ENCODE measurements at places on chromosomes 5 and 9.

DNA sequence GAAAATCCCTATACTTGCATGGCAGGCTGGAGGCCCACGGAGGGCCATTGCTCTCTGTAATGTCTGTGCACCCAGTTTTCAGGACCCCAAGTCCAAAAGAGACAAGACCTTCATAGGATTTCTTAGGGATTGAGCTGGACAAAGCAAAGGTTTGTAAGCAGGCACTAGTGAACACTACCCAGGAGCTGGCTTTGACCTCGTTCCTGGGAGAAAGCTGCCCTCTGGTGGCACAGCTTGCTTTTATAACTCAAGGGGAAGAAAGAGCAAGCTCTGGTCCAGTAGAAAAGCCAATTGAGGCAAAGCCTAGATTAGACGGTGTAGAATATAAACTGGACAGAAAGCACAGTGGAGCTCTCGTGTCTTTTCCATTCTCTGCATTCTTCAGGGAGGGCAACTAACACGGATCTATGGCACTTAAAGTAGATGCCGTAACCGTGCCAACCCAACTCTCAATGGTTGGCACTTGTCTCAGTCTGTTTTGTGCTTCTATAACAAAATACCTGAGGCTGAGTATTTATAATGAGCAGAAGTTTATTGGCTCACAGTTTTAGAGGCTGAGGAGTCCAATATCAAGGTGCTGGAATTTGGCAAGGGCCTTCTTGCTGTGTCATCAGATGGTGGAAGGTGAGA is 7.9 kb downstream of the GABRP start:
- peak; percentile 33 for DNase-seq

DNA sequence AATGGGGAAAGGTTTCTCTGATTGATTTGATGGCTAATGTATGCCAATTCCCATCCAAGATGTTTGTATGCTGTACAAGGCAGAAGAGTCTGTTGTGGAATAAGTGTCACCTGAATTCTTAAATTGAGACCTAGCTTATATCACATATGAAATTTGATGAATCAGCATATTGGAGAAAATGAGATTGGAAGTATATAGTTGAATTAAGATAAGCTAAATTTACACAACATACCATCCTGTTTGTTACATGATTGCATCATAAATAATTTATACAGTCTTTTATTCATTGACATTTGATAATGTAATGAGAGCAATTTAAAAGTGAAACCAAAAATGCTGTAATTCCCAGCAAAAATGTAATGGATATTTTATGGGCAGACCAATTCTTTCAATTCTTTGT is 1.1 kb downstream of the CWC27 start:
- no peak for DNase-seq

DNA sequence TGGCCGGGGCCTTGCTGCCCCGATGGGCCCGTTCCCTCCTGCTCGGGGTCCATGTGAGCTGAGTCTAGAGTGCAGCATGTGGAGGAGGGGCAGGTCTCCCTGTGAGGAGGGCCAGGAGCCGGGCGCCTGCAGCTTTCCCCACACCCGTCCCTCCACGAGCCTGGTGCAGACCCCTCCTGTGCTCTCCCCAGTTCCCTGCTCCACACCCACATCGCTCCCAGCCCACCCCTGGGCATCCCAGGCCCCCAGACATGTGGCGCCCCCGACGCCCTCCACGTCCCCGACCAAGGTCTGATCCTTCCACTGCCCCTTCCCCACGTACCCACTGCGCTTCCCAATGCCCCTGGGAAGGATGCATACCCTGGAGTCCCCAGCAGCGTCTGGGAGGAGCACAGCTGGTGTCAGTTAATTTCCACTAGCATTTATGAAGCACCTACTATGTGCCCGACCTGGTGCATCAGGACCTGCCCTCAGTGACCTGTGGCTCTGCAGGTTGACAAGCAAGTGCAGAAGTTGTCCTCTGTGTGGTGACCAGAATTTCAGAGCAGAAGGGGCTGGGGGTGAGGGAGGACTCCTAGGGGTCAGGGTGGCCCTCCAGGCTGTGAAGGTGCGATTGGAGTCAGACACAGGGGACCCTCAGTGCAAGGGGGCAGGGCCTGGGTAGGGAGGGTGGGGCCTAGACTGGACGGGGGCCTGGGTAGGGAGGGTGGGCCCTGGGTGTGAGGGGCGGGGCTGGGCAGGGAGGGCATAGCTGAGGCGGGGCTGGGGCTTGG is 10.8 kb upstream of the SLC6A18 start:
- DNase-seq: no peak

DNA sequence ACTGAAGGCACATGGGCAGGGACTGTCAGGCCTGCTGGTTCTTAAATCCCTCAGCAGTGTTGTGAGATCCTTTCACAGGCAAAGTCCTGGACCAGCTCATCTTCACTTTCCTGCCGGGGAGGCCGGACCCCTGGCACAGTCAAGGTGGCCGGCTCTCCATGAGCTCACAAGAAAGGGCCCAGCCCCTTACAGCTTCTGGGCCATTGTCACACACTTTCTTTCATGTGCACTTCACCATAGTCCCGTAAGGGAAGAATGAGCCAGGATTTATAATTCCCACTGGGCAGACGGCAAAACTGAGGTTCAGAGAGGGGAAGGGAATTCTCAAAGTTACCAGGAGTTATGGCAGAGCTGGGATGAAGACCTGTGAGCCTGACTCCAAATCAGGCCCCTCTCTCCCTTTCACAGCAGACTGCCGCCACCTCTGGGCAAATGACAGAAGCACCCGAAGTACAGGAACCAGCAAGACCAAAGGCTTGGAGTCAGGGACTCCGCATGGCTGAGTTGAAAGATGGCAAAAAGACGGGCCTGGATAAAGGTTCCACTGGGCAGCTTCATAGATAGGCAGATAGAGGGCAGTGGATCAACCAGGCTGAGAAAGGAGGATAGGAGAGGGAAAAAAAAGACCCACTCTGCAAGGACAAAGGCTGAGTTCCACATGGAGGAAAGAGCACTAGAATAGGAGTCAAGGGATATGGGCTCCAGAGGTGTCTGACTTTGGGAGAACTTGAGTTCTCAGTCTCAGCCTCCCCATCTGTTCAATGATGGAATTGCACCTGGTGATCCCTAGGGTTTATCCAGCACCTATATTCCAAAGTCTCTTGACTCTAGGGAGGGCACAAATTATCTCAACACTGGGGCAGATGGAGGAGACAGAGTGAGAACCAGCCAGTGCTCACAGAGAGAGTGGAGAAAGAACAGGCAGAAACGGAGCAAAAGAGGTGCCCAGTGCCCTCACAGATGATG is 128.7 kb downstream of the PAX5 start:
- DNase-seq: no peak

DNA sequence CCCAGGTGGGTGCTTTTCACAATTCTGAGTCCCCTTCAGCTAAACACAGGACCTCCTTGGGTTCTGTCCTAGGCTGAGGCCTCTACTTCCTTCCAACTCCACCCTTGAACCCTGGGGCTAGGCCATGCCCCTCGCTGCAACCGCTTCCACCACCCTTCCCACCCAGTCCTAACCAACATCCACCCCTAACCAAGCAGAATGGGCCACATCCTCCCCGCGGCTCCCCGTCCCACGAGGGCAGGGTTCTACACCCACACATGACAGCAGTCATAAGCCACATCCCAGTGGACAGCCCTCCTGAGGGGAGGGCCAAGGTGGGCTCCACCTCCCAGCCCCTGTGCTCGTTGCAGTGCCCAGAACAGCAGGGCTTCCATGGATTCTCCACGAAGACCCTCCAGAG is 65.8 kb downstream of the SHB start:
- DNase-seq: no peak

DNA sequence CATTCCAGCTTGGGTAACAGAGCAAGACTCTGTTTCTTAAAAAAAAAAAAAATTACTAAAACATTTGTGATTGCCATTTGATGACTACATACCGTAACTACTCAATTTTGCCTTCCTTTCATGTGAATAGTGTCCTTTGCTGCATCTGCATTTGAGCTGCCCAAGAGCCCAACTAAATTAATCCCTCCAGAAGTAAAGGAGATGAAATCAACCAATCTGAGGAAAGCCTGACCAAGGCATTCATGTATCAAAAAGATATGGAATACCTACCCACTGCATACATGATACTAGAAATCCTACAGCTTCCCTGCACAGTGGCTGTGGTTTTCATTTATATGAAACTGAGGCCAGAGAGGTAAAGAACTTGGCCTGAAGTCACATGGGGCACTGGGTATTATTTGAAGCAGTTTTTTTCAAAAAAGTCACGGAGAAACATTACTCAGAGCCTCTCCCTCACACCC is 177.5 kb downstream of the AOPEP start:
- DNase-seq: no peak

- DNase-seq: no peak
Measured at GRCh38 chr5:82886911-82887310, 190.3 kb downstream of the TMEM167A start.

- DNase-seq: no peak
Measured at GRCh38 chr5:27944471-27944870, 906.1 kb upstream of the CDH9 start.

DNA sequence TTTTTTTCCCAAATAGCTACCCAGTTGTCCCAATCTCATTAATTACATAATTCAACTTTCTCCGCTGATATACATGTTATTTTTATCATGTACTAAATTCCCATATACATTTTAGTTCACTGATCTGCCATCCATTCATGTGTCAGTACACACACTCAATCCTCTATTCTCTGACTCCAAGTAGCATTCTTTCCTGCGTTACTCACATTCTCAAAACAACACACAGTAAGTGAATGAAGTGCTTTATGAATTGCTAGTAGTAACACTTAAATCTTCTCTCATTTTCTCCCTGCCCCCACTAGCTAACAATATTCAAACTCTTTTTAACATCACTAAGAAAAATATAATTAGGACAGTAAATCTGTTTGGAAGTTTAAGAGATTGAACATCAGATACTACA is 8.9 kb downstream of the ZNF366 start:
- no peak for DNase-seq

- DNase-seq: no peak
Measured at GRCh38 chr9:128280084-128280622, 4.1 kb downstream of the SWI5 start.

- no peak for DNase-seq
Measured at GRCh38 chr5:128777052-128777451, 188.2 kb upstream of the SLC27A6 start.

DNA sequence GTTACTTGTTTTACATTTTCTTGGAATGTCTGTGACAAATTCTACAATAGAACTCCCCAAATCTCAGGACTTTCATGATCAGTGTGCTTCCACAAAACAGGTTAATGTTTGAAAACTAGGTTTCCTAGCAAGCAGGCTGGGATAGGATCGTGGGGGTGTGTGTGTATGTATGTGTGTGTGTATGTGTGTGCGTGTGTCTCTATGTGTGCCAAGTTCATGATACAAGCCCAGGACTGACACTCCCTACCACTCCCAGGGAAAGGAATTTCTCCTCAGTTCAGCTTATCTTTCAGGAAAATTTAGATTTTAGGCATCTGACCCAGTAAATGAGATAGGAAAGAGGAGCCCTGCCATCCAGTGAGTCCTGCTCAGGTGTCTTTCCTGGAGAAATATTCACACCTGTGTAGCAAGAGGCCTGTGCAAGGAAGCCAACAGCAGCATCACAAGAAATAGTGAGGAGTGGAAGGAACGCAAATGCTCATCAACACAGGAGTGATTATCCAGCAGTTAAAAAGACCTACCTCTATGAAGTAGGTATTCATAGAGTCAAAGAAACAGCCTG is 13.8 kb upstream of the ABLIM3 start:
- no peak for DNase-seq

All from activated CD4-positive, alpha-beta T cell treated with anti-CD3 and anti-CD28 coated beads for 48 hours (primary cell).